ENCODE measurements at places on chromosomes 1 and 21.

- no peak for DNase-seq
Measured at GRCh38 chr21:20469361-20469760, 528.8 kb upstream of the NCAM2 start.

GRCh38 chr1:13871886-13872285 lies 171.9 kb downstream of the PRDM2 start:
- no peak for DNase-seq

- DNase-seq, result no peak
Measured at GRCh38 chr1:66288048-66288447, 245.9 kb upstream of the SGIP1 start.

- DNase-seq, result no peak
Measured at GRCh38 chr1:64659478-64660138, 85.3 kb upstream of the RAVER2 start.

GRCh38 chr1:33007190-33008050 lies 29.3 kb downstream of the AK2 start:
- DNase-seq, result no peak

DNA sequence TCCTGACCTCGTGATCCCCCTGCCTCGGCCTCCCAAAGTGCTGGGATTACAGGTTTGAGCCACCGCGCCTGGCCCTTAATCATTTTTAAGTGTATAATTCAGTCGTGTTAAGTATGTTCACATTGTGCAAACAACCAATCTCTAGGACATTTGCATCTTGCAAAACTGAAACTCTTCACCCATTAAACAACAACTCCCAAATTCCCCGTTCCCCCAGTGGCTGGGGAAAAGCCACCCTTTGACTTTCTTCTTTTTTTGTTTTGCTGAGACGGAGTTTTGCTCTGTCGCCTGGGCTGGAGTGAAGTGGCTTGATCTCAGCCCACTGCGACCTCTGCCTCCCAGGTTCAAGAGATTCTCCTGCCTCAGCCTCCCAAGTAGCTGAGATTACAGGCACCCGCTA lies 6.5 kb upstream of the THEMIS2 start:
- no peak for DNase-seq

DNA sequence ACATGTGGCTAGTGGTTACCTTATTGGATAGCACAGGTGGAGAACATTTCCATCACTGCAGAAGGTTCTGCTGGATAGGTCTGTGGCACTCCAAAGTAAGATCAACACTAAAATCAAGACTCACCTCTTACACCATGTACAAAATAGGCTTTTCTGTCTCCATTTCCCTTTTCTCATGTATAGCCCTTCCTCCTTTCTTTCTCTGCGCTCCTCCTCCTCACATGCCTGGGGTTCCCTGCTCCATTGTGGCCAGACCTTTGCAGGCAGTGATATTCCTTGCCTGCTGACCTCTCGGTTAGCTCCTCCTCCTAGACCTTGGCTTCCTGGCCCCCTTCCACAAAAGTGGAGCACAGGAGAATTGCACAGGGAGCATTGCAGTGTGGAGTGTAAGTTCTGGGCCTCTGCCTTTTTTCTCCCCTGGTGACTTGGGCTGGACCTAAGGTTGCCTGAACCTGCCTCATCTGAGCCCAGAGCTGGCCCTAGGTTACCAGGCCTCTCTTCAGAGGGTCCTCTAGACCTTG lies 33.2 kb upstream of the RBM15 start:
- DNase-seq, result no peak

DNA sequence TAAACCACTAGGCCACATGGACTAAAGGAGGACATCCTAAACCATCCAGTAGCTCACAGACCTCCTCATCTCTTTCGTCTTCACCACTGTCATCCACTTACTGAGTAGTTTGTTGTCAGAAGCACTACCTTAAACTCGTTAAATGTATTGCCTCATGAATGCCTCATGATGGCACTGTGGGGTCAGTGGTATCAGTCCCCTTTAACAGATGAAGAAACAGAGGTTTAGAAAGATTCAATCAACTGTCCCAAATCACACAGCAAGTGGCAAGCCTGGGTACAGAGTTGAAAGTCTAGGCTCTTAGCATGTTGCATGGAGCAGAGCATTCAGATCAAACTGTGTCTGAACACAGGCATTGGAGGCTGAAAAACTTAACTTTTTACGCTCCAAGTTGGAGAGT lies 183.6 kb upstream of the KIAA0040 start:
- DNase-seq, result no peak

DNA sequence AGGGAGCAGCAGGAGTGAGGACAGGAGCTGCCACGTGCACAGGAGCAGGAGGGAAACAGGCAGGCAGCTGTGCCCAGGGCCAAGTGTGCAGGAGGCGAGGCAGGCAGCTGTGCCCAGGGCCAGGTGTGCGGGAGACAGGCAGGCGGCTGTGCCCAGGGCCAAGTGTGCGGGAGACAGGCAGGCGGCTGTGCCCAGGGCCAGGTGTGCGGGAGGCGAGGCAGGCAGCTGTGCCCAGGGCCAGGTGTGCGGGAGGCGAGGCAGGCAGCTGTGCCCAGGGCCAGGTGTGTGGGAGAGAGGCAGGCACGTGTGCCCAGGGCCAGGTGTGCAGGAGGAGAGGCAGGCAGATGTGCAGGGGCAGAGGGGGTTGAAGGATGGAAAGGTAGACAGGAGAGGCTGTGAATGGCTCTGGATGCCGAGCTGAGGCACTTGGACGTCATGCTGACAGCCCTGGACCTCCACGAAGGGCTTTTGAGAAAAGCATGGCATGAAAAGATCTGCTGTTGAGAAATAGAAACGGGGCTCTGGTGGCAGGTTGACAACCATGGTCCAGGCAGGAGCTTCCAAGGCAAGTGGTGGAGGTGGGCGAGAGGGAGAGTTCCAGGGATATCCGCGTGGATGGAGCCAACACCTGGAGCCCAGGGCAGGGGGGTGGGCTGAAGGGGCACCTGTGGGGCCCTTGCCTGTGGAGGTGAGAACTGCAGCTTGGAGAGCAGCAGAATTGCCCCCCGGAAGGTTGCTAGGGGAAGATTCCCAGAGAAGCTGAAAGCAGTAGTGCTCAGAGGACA lies 19.1 kb upstream of the NPHP4 start:
- DNase-seq, result no peak

DNA sequence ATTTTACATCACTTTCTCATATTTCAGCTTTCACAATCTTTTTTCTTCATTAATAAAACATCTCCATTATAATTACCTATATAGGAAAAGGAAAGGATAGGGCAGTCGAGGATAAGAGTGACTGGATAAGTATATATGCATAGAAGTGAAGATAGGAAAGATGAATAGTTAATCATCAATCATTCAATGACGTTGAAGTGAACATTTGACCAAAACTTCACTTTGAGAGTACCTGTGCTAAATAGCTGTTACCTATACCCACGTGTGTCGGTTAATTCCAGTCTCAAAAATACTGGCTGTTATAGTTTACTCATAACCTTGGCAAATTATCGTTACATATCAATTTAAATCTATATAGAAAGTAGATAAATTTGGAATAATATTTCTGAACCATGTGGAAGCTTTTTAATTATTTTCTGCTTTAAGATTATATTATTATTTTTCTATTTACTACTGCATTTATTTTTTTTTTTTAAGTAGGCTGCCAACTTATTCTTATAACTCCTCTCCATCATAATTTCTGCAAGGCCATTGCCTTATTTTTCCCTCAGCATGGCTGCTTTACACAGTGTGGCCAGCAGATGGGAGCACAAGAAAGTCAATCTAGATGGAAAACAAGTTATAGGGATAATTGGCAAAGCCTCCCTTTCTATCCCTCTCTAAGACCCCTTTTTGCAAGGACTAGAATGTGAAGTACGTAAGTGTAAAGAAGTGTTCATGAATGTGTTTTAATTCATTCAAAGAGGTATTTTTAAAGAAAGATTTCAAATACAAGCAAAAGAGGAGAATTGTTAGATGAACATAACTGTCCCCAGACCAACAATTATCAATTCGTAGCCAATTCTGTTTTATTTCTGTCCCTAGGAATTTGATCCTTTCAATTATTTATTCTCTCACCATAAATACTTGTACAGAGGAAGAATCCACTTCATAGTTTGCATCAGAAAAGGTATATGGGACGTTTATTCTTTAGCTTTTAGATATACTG lies 290.4 kb downstream of the KCNT2 start:
- DNase-seq, result no peak

DNA sequence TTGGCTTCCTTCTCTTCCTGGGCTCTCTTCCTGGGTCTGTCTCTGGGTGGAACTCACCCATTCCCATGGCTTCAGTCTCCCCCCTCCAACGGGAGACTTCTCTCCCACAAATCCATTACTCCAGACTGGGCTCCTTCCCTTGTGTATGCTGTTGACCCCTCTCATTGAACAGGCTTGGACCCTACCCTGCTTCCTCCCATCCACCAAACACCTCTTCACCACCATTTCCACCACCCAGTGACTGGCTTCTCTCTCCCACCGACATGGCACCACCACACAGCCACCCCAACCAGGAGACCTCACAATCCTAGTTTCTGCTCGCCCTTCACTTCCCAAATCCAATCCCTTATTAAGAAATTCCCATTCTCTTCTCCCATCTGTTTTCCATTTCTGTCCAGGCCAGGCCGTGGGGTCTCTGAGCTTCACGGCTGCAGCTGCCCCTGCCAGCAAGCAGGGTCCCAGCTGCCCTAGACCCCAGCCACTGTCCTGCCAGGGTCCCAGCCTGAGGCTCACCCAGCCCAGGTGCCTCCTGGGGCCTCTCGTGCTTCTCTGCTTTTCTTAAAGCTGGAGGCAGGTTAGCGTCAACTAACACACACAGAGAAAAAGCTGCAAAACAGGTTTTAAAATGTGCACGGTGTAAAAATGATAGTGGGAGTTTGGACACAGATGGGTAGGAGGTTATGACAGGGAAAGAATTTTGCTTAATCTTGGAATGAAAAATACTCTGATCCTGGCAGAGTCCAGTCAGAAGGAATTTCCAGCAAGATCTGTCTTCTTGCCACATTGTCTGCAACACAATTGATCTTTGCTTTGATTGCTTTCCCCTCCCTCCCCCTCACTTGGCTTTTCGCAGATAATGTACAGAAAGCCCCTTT lies 383.8 kb upstream of the VAMP3 start:
- no peak for DNase-seq

- DNase-seq, result no peak
Measured at GRCh38 chr1:214584805-214585766, 17.9 kb upstream of the CENPF start.

DNA sequence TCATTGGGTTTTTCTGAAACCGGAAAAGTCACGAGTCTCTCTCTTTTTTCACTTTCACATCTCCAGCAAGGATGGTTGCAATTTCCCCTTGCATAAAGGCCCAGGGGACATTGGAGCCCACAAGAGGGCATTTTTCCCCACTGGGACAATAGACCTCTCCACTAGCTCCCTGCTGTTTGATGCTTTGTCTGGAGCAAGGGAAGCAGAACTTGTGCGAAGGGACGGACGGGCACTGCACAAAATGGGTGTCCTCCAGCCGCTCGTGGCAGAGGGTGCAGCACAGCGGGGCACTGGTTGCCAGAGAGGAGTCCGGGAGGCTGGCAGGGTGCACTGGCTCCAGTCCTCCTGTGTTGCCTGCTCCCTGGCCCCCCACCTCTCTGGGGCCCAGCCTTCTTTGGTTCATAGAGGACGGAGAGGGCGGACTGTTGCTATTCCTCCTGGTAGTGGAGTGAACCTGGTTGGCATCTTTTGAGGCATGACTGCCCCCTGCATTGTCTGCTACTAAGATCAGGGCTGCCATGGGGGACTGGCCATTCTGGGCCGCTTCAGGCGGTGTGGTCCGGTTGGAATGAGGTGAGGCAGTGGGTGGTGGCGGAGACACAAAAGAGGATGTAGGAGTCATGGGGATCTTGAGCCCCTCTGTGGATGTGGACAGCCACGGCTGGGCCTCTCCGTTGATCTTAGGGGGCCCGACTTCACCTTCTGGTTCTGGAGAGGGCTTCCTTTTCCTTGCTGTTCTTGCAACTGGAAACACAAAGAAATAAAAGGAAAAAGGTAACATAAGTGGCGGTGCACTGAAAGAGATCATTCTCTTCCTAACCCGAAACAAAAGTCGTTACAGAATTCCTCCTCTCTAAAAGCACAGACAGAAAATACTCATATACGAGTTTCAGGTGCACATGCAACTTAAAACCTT lies 2.6 kb downstream of the IRF2BP2 start:
- DNase-seq, result no peak

- no peak for DNase-seq
Measured at GRCh38 chr1:52007215-52008002, 16.9 kb upstream of the RAB3B start.

DNA sequence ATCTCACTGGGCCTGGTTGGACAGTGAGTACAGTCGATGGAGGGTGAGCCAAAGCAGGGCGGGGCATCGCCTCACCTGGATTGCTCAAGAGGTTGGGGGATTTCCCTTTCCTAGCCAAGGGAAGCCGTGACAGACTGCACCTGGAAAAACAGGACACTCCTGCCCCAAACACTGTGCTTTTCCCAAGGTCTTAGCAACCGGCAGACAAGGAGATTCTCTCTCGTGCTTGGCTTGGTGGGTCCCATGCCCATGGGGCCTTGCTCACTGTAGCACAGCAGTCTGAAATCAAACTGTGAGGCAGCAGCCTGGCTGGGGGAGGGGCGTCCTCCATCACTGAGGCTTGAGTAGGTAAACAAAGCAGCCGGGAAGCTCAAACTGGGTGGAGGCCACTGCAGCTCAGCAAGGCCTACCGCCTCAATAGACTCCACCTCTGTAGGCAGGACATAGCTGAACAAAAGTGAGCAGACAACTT lies 11.3 kb downstream of the C1orf105 start:
- DNase-seq, result no peak

- no peak for DNase-seq
Measured at GRCh38 chr1:69163241-69163640, 404.5 kb upstream of the LRRC7 start.

DNA sequence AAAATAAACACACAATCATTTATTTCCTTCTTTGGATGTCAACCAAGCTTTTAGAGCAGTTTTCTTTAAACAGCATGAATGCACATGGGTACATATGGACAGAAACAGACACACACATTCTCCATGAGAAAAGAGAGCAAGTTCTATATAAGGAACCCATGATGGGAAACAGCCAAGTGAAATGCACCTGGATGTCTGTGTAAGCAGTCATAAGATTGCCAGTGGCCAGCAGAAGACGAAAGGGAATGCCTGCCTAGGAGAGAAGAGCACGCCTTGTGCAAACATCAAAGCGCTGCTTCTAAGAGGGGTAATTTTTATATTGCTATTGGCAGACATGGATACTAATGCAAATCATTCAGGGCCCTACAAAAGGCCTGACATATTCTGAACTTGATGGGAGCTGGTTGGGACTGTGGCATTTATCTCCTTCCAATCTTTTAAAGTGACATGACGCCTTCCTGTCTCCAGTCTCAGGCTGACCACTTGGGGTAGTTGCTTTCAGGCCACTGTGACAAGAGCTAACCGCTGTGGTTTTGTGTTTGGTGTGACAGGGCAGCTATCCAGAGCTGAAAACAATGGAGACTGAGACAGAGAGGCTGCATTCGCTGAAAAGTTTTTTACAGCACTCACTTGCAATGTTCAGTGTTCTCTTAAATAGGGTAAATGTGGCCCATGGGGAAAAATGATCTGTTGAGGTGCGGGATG lies 75.0 kb upstream of the DPT start:
- DNase-seq, result no peak

DNA sequence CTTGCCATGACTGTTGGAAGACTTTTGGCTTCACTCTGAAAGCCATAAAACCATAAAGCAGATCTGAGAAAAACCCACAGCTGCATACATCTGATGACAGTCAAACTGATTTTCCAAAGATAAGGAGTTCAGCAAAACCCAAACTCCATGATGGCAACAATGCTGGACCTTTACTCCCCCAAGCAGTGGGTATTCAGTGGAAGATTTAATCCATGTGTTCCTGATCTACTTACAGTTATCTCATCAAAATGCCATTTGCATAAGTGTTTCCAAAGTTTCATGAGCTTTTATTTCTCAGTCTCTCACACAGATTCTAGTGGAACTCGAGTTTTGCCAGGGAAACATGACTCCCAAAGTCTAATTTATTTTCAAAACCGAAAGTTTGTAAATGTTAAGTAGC lies 184.9 kb downstream of the ZC3H11B start:
- DNase-seq, result no peak

Data from SIG-M5 (cell line).